GM12864 (cell line): ENCODE measurements at places on chromosomes 2 and 18.

- no peak for DNase-seq
These were observed 103.0 kb upstream of the NRP2 start for GRCh38 chr2:205579335-205579734.

DNA sequence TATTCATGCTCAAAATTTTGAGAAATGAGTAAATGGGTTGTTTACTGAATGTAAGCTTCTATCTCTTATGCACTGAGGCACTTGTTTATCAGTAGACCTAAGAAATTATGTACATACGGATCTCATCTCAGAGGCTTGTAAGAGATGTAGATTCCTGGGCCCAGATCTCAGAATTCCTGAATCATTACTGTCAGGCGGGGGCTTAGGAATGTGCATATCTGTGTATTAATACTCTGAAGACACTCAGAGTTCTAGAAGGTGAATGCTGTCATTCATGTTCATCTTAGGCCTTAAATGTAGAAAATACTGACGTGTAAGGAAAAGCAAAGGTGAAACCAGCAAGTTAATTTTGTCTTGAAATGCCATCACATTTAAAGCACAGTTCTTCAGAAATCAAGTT lies 169.6 kb downstream of the FMNL2 start:
- DNase-seq: no peak

DNA sequence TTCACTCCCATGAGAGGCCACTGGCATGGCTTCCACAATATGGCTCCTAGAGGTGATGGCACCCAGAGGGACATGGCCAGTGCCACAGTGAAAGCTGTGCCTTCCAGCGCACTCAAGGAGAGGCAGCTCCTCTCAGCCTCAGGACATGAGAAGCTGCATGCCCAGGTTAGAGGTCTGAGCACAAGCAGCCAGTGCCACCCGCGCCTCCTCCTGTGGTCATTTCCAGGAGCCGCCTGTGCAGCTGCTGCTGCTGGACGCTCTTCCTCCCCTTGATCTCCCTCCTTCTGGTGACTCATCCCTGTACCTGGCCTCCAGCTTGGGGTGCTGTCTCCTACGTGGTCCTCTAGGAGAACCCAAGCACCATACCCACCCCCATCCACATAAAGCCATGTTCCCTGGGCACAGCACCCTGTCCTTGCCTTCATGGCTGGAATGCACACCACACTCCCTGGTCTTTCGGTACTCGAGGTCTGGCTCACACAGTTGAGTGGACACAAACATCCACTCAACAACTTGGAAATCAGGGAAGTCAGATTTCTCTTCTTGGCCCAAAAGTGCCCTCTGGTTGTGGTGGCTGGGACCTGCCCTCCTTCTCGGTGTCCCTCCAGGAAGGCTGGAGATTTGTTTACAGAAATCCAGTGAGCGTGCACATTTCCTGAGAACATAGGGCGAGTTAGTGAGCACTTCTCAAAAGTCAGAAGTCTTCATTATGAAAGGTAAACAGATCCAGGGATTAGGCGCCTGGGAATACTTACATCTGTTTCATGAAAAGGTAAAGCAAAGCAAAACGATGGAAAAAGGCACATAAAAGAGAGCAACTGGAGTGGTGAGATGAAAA lies 96.7 kb downstream of the EIPR1 start:
- no peak for DNase-seq

- DNase-seq: no peak
These were observed 9.6 kb downstream of the DCDC2C start for GRCh38 chr2:3712831-3713503.

- no peak for DNase-seq
These were observed 227.9 kb downstream of the GBX2 start for GRCh38 chr2:235940330-235940729.

DNA sequence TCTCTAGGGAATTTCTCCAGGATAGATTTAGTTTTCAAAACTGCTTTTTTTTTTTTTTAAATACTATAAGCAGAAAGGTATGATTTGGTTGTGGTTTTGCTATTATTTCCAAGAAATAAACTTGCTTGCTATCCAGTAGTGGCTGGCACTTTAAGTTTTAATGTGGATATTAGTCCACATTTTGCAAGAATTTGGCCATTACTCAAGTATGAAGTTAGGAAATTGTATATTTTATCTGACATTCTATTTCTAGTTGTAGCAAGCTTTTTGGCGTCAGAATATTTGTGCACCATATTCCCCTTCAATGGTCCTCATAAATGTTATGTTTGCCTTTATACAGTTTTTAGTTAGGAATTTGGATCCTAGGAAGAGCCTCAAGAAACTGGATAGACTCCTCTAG lies 226.3 kb downstream of the ZNF521 start:
- no peak for DNase-seq

GRCh38 chr2:195468771-195469170 lies 188.3 kb upstream of the SLC39A10 start:
- no peak for DNase-seq

- no peak for DNase-seq
These were observed 169.2 kb upstream of the NCKAP5 start for GRCh38 chr2:133737242-133737993.

DNA sequence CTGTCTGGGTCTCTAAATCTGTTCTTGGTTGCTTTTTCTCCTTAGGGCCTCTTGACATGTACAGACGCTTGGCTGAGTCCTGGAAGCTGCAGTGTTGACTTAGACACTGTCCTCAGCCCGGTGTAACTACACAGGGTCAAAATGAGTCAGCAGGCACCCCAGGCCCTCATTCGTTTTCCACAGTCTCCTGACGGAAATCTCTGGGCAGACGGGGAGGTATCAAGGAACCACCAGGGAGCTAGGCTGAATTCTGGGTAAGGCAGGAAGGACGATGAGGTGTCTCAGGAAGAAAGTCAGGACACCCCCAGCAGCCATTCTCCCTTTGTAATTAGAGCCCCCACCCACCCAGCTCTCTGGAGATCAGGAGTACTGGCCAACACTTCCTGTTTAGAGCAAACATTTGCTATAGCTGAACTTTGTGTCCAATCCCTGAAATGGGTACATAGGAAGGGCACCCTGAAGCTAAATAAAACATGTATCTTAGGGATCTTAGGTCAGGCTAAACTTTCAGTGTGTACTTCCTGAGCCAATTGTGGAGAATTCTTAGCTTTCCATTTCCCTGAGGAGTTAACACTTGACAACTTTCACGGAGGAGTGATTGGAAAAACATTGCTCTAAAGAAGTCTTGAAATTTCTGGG lies 23.9 kb upstream of the EPAS1 start:
- DNase-seq: no peak

GRCh38 chr2:163551616-163552373 lies 184.0 kb downstream of the FIGN start:
- DNase-seq: no peak

GRCh38 chr2:194562329-194562728 lies 1094.7 kb upstream of the SLC39A10 start:
- DNase-seq: no peak

DNA sequence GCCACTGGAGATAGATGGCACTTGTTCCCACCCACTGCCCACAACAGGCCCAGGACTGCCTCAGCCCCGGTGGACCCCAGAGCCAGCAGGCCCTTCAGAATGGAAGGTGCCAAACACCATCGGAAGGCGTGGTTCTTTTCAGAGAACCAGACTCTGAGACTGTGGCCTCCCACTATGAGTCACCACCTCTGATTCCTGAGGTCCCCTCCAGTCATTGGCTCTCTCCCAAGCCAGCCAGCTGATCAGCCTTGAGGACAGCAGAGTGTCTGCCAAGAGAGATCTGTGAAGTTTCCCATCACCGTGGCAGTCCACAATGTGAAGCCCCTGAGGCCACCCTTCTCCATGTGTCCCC lies 10.4 kb upstream of the MAP3K2 start:
- no peak for DNase-seq
